ENCODE measurements at places on chromosomes 16 and 17. TPM values are rescaled to one million over a fixed set of nuclear protein-coding genes. Genes with fewer than 3 reads are reported as not detected.

DNA sequence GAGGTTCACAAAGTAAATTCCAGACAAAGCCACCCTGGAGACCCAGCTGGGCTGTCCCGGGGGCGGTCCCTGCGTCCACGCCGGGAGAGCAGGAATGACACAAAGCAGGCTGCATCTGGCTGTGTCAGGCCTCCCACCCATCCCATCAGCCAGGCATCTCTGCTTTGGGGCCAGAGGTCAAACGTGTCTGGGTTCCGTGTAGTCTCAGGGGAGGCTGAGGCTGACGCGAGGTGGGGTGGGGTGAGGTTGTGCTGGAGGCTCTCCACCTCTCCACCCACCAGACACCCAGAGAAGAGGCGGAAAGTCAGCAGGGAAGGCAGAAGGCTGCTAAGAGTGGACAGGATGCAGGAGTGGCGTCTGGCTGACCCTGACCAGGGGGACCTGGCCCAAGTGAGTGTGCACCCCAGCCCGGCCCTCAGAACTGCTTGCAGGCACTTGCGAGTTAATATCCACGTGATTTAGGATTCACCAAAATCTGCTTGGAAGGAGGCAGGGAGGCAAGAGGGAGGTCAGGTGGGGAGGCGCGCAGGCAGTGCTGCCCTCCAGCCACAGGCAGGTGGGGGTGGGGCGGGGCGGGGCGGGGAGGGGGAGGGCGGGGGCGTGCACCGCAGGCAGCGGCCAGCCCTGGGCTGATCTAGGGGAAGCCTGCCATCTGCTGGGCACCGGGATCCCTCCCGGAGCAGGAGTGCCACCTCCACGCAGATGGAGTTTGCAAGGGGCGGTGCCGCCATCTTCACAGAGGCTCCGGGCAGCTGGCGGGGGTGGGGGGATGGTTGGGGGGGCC is 44.3 kb downstream of the TBC1D16 start:
- H3K4me3 ChIP-seq, result peak overlapping the region; percentile 51
- no peaks in the 10 kb centered on the region for H3K36me3 ChIP-seq
- no peaks in the 10 kb centered on the region for H3K27me3 ChIP-seq
- H3K4me1 ChIP-seq, result peaks cover 81% of the 10 kb centered on the region
- H3K27ac ChIP-seq, result peak overlapping the region; percentile 65
- DNase-seq, result peak; percentile 96

GRCh38 chr17:27381007-27381501 is 75.2 kb upstream of the KSR1 start:
- peaks cover 17% of the 10 kb centered on the region for H3K4me1 ChIP-seq
- no peak overlapping the region for H3K4me3 ChIP-seq
- H3K36me3 ChIP-seq, result no peaks in the 10 kb centered on the region

DNA sequence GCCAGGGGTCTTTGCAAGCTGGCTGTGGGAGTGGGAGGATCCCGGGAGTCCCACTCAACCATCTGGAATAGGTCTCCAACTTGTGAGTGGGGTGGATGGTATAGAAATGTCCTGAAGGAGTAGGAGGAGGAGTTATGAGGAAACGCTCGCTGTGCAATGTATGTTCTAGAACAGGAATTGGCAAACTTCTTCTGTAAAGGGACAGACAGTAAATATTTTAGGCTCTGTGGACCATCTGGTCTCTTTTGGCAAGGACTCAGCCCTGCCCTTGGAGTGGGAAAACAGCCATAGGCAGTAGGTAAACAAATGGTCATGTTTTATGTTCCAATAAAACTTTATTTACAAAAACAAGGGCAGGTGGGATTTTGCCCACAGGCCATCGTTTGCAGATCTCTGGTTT is 149.2 kb downstream of the NPIPB5 start:
- H3K4me3 ChIP-seq, result no peak overlapping the region
- DNase-seq, result no peak
- H3K27ac ChIP-seq, result no peak overlapping the region
- H3K27me3 ChIP-seq, result no peaks in the 10 kb centered on the region
- no peaks in the 10 kb centered on the region for H3K36me3 ChIP-seq

DNA sequence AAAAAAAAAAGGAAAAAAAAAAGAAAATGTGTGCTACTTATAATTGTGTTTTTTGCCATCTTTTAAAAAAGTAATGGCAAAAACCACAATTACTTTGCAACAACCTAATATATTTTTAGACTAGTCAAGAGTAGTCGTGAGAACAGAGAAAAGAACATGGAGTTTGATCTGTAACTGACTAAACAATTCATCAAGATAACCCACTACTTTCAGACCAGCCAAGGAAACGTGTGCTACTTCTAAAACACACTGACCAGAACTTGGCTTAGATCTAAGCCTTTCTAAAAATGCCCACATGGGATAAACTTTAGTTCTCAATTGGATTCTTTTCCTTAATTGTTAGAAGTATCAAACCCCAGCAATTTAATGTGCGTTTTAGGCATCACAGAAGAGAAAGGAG is 616 bp downstream of the PECAM1 start:
- H3K36me3 ChIP-seq, result no peaks in the 10 kb centered on the region
- H3K4me3 ChIP-seq, result peak overlapping the region; percentile 2
- peak overlapping the region; percentile 86 for H3K27ac ChIP-seq
- DNase-seq, result no peak

DNA sequence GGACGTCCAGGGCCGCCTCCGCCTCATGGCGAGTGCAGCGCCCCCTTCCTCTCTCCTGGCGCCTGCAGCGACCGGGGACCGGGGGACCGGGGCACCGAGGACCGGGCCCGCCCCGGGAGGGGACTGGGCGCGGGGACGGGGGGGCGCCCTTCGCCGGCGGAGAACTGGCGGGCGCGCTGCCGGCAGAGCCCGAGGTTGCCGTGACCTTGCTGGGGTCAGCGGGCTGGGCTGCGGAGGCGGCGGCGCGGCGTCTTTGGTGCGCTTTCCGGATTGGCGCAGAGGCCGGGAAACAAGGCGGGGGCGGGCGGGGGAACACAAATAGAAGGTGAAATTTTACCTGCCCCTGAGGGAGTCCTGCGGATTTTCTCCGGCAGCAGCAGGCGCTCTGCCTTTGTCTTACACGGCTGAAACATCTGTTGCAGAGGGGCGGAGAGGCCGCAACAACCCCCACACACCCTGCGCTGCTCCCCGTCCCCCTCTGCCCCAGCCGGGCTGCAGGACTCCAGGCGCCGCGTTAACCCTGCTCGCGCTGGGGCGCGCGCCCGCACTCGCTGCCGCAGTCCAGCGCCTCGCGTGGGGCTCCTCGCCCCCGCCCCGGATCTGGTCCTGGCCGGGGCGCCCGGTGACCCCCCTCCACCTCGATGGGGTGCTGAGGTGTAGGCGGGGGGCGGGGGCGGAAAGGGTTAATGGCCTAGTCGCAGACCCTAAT is 53.5 kb downstream of the SREBF1 start:
- peaks cover 86% of the 10 kb centered on the region for H3K4me1 ChIP-seq
- peak; percentile 88 for DNase-seq
- H3K36me3 ChIP-seq, result no peaks in the 10 kb centered on the region
- H3K27ac ChIP-seq, result peak overlapping the region; percentile 90
- H3K27me3 ChIP-seq, result no peaks in the 10 kb centered on the region

DNA sequence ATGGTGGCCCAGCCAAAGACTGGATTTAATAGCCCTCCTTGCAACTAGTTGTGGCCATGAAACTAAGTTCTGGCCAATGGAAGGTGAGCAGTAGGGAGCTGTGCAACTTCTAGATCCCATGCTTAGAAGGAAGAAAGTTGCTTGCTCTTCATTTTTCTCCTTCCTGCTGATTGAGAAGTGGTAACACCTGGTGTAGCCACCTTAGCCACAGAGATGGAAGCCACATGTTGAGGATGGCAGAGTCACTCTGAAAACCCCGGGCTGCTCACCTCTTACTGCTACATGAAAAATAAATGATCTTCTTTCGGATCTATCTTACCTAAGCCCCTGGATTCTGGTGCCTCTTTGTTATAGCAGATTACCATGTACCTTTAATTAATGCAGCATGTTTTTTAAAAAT is 10.3 kb upstream of the ATP5MC1 start:
- DNase-seq, result no peak
- H3K27me3 ChIP-seq, result no peaks in the 10 kb centered on the region
- peaks cover 16% of the 10 kb centered on the region for H3K4me1 ChIP-seq
- no peak overlapping the region for H3K4me3 ChIP-seq
- no peaks in the 10 kb centered on the region for H3K36me3 ChIP-seq

GRCh38 chr17:61464843-61465180 is 12.6 kb downstream of the TBX4 start:
- H3K27me3 ChIP-seq, result peaks cover 64% of the 10 kb centered on the region
- no peak overlapping the region for H3K4me3 ChIP-seq
- peaks cover 8% of the 10 kb centered on the region for H3K4me1 ChIP-seq
- no peak overlapping the region for H3K27ac ChIP-seq
- no peaks in the 10 kb centered on the region for H3K36me3 ChIP-seq

Gene SPNS1
- 6.1 TPM for total RNA-seq

Gene ITGA2B
- total RNA-seq, result not detected

Gene C17orf107
- 6.6 TPM for total RNA-seq

Gene DNASE1L2
- total RNA-seq, result not detected

Gene HES7
- total RNA-seq, result not detected

Data from stomach (tissue), 19 donors.